ENCODE measurements at places on chromosomes 7 and 10. TPM values are rescaled to one million over a fixed set of nuclear protein-coding genes. Genes with fewer than 3 reads are reported as not detected.
A peak's percentile ranks its signal among the peaks of the same experiment; 100 is the strongest.

DNA sequence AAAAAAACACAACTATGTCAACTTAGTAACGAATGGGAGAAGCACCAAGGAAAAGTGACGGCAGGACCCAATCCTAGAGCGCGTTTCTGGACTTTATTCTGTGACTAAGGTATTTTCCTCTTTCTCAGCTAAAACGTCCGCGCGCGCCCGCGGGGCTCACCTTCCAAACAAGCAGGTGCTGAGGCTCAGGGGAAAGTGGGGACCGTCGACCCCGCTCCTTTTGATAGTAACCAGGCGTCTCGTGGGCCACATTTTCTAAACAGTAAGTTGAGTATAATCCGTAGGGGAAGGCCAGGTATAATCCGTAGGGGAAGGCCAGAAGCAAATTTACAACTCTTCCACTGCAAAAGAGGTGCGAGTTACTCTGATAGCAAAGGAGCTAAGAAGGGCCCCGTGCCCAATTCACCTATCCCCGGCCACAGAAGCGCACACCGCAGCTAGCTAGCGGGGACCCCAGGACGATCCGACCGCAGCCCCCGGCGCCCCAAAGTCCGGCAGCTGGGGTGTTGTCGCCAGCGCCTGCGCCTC lies 743 bp downstream of the MKI67 start:
- DNase-seq = peak; percentile 8

GRCh38 chr7:81956520-81956919 lies 186.7 kb upstream of the HGF start:
- DNase-seq = peak; percentile 68

Gene GDF10
- total RNA-seq = not detected

DNA sequence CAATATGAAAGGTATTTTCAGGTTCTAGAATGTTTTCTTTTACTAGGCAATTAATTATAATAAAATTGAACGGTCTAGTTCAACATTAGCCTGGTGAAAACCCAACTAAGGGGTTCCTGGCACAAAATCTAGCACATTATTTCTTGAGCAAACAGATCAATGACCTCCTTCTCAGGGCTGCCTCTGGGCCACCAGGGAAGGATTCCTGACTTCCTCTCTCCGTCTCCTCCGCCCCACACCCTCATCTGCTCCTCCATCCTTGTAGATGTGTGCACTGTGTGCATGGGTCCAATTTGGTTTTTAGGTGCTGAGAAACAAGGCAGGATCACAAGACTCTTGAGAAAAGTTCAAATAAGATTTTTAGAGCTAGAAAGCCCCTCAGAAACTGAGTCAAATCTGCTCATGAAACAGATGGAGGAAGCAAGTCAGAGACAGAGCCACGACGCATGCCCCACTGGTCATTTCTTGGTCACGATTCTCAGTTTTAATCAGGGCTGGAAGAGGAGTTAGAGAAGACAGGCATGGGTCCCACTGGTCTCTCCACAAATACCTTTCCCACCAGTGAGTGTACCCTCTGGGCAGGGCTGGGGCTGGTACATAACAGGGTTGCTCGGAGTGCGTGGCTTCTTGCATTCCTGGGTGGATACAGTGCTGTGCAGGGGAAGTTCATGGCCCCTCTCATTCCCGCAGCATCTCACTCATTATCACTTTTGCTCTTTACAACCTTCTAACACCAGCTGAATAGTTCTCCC lies 3.8 kb downstream of the TRPV6 start:
- DNase-seq = no peak

DNA sequence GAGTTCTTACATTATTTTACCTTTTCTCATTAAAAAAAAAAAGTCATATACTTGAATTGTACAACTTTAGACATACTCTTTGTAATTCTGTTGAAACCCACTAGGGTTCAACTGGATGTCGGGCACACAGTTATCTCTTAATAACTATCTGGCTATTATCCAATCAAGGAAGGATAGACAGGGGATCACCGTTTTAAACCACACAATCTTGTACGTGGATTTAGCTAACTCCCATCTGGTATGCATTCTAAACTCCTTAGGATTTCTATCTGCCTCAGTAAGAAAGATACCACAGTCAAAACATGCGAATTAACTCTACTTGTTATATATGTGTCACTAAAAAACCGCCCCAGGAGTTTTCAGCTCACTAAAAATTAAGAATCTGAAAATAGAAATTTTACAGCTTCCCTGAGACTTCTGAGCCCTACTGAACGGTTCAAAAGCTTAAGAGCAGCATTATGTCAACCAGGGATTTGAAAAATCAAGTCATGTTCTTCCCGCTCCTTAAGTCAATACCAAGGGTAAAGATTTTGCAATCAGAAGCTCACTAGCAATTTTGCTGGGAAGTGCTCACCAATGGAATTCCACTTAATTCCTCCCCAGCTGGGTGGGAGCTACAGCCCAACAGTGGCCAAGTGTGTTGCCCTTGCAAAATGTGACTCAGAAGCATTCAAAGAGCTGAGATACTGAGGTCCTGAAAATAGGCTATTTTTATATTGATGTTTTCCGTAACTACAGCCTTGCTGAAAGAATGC lies 267.0 kb downstream of the FRMD4A start:
- DNase-seq = no peak

Gene RARRES2
- not detected for total RNA-seq

GRCh38 chr10:73847031-73847430 lies 27.3 kb downstream of the CAMK2G start:
- DNase-seq = no peak

- no peak for DNase-seq
Observed at GRCh38 chr7:95669513-95669912, 73.2 kb upstream of the PDK4 start.

GRCh38 chr10:112262546-112262945 lies 20.7 kb upstream of the TECTB start:
- no peak for DNase-seq

GRCh38 chr7:50047716-50048115 lies 45.3 kb downstream of the ZPBP start:
- no peak for DNase-seq

Gene PNLIPRP1
- not detected for total RNA-seq

GRCh38 chr10:97740613-97741012 lies 3.7 kb downstream of the ZFYVE27 start:
- no peak for DNase-seq

- no peak for DNase-seq
Observed at GRCh38 chr7:111660478-111660877, 98.2 kb upstream of the IMMP2L start.

- no peak for DNase-seq
Observed at GRCh38 chr7:118945911-118946682, 721.6 kb downstream of the ANKRD7 start.

Gene ENO4
- total RNA-seq = 0.35 TPM

- DNase-seq = no peak
Observed at GRCh38 chr10:112189465-112189864, 5.9 kb upstream of the GPAM start.

DNA sequence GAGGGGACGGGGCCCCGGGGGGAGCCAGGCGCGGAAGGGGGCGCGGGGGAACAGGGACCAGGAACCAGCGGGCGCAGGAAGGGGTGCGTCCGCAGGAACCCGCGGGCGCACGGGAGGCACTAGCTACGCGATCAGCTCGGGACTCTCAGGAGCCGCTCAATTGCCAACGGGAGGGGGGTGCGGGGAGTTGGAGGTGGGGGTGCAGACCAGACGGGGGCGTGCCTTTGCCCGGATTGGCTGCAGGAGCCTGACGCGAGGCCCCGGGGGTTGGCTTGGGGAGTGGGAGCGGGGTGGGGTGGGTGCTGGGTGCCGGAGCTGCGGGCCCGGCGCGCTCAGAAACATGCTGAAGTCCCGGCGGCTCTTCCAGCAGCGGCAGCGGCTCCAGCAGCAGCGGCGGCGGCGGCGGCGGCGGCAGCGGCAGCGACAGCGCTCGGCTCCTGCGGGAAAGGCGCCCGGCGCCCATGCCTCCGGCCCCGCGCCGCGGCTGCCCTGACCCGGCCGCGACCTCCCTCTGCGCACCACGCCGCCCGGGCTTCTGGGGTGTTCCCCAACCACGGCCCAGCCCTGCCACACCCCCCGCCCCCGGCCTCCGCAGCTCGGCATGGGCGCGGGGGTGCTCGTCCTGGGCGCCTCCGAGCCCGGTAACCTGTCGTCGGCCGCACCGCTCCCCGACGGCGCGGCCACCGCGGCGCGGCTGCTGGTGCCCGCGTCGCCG lies at the start of gene ADRB1:
Gene ADRB1 (plus strand): TSS at position 335 of the 715 bp plus-strand sequence. CDS start 267 bp downstream, at position 602.
- DNase-seq = peak; percentile 19

Gene BLNK
- not detected for total RNA-seq

Gene TFR2
- not detected for total RNA-seq

GRCh38 chr7:45267262-45267661 lies 109.7 kb downstream of the RAMP3 start:
- DNase-seq = no peak

DNA sequence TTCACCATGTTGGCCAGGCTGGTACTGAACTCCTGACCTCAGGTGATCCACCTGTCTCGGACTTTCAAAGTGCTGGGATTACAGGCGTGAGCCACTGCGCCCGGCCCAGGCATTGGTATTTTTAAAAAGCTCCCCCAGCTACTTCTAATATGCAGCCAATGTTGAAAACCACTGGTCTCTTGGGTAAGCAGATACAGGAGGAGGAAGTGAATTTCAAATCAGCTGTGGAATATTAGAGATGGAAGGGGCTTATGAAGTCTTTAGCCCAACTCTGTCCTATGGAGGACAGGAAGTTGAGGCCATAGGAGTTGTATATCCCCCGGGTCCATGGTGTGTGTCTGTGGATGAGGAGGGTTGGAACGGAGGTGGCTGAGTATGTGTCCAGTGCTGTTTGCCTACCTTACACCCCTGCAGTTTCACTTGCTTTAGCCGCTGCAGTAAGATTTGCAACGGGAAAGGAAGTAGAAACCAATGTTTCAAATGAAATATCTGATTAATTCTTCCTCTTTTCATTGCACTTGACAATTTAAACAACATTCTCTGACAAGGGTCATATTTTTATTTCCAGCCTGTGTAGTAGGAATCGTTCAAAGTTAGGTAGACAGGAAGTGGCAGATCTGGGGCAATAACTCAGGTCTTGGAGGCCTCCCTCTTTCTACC lies 3.4 kb downstream of the PDE6C start:
- no peak for DNase-seq

DNA sequence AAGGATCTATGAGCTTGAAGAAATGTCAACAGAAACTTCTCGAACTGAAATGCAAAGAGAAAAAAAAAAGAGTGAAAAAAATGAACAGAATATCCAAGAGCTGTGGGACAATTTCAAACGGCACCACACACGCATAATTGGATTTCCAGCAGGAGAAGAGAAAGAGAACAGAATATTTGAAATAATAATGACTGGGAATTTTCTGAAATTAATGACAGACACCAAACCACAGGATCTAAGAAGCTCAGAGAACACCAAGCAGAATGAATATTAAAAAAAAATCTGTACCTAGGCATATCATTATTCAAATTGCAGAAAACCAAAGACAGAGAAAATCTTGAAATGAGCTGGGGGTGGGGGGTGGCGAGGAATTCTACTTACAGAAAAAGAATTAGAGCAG lies 27.2 kb downstream of the DPYSL4 start:
- no peak for DNase-seq

DNA sequence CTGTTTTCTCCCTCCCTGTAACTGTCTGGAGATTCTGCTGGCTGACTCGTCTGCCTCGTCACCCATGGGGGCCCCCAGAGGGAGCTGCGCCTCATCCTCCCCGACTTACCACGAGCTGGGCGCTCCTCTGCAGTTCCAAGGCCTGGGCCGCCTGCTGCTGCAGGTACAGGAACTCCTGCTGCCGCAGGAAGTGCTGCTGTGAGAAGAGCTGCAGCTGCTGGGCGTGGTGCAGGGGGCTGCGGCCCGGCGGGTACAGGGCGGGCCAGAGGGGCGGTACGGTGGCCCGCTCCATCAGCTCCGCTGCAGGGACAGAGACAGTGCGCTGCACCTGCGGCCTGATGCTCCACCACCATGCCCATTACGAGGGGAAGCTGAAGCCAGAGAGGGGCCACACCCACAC lies 47.7 kb downstream of the TNRC18 start:
- no peak for DNase-seq

Gene DDX56
- total RNA-seq = 93.8 TPM

Gene NOBOX
- not detected for total RNA-seq

Gene GDF2
- total RNA-seq = not detected

GRCh38 chr10:79353000-79353406 lies 5.7 kb downstream of the PPIF start:
- no peak for DNase-seq

DNA sequence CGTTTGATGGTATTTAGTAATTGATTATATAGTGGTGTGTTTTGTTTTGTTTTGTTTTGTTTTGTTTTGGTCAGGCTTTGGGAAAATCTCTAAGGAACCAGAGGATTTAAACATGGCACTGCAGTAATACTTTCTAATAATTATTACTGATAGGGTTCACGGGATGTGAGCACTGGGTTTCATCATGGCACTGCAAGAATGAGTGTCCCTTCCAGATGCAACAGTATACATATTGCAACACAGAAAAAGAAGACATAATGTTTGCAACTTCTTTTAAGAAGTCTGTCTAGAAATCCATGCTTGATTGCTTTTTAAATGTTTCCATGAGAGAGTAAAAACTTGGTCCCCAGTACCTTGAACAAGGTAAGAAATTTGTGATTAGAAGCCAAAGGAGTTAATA lies 2.2 kb upstream of the CDCA7L start:
- DNase-seq = no peak

DNA sequence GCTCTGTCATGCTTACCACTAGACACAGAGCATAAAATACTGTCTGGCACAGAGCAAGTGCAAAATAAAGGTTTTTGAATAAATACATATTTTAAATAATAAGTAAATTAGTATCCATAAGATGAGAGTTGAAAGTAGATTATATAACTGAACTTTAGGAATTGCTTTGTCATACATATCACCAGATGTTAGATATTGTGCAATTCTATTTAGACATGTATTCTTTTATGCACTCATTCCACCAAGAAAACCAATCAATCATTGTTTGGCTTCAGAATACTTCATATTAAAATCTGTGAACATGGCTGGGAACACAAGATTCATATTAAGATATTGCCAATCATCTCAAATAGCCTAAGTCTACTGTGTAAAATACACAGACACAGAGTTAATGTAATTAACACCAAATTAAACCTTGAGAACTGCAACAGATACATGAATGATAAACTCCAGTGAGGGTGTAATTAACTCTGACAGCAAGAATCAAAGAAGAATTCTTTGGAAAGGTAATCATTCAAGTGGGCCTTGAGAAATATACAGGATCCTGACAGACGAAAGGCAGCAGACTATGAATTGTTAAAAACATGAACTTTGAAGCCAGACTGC lies 201.0 kb upstream of the PTN start:
- DNase-seq = no peak

- peak; percentile 16 for DNase-seq
Observed at GRCh38 chr7:66682350-66683093, 53.8 kb downstream of the KCTD7 start.

- DNase-seq = no peak
Observed at GRCh38 chr7:111872450-111873325, 310.4 kb upstream of the IMMP2L start.

GRCh38 chr7:128174386-128174785 lies 66.7 kb upstream of the LEP start:
- no peak for DNase-seq

DNA sequence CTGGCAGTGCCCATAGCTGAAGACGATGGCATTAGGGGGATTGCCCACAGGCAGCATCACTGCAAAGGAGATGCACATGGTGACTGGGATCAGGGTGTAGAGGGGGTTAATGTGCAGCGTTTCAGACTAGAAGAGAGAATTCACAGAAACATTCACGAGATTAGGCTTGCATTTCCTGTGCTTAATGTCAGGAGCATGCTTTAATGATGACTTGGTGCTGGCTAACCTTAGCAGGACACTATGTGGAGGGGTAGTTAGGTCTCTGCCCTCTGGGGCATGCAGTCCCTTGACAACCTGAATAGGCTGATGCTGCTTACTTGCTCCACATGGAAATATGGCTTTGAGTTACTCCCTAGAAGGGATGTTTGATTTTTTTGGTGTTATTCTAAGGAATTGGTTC lies 21.8 kb downstream of the STMP1 start:
- no peak for DNase-seq
